SJSA1 (cell line): ENCODE measurements at places on chromosomes 3 and 15. TPM values are rescaled to one million over a fixed set of nuclear protein-coding genes. Genes with fewer than 3 reads are reported as not detected.
A peak's percentile ranks its signal among the peaks of the same experiment; 100 is the strongest.

DNA sequence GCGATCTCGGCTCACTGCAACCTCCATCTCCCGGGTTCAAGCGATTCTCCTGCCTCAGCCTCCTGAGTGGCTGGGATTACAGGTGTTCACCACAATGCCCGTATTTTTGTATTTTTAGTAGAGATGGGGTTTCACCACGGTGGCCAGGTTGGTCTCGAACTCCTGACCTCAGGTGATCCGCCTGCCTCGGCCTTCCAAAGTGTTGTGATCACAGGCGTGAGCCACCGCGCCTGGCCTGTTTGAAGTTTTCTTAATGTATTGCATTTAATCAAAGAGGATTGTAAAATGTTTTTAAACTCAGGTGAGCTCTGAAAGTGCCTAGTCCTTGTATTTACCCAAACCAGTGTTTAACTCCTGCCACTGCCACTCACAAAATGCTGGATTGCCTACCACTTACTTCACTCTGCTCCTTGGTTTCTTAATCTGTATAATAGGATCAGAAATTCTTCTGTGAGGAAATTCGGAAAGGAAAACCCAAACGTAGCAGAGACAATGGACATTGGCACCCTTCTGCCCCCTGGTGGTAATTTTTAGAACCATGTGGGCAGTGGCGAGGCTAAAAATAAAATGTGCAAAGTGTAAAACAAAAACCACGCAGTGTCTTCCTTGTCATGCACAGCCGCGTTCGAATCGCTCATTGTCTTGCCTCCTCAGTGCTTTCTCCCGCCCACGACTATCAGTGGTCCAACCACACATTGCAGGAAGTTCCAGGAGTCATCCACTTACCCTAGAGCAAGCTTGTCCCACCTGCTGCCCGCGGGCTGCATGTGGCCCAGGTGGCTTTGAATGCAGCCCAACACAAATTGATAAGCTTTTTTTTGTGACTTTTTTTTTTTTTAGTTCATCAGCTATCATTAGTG lies 27.3 kb downstream of the CEP19 start:
- DNase-seq = peak; percentile 46

DNA sequence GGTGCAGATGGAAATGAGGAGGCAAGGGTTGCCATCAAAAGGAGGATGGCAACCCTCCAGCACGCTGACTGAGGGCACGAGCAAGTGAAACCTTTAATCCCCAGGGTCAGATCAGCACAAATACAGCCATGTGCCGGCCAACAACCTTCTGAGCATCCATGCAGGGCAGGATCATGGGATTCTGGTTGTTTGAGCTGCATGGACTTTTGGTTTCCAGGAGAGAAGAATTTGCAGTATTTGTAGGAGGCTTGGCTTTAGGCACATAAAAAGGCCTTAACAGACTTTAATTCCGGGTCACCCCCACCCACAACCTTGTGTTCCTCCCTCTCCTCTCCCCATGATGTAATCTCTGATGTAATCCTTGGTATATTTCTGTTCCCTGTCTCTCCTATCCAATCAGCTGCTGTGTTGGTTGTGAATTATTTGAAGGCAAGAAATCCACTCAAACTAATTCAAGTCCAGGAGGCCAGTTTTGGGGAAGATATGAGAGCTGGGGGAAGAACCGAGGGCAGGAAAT lies 254.3 kb downstream of the SHQ1 start:
- DNase-seq = peak; percentile 26

DNA sequence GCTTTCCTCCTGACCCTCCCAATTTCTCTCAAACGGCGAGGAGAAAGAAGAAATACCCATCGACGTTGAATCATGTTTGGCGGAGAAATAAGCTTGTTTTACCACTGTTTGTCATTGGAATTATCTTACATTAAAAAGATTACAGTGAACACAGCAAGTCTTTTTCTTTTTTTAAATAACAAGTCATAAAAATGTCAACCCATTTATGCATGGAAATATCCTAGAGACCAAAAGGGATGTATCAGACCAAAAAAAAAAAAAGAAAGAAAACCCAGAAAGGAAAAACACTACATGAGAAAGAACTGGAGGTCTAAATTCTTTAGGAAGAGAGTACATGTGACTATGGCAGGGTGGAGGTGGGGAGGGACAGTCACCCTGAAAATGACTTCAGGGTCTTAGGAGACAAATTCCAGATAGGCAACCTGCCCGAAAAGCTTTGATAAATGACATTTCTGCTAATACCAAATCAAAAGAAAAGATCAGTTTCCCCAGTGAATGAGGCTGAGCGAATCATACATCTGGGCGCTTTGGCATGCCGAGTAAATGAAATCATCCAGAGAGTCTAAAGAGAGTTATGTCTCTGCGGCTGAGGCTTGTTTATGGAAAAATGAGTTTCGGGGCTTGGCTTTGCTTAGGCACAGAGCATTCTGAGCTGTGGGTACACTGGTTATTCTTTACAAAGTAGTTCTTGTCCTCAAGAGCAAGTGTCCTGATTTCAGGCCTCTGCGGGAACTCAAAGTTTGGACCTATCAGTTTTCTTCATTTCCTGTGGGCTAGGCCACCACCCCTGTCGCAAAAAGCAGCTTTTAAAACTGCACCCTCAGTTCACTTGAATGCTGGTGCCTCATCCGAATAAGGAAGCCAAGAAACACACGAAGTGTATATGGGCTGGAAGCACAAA lies 110.1 kb upstream of the TGFBR2 start:
- peak; percentile 59 for DNase-seq

DNA sequence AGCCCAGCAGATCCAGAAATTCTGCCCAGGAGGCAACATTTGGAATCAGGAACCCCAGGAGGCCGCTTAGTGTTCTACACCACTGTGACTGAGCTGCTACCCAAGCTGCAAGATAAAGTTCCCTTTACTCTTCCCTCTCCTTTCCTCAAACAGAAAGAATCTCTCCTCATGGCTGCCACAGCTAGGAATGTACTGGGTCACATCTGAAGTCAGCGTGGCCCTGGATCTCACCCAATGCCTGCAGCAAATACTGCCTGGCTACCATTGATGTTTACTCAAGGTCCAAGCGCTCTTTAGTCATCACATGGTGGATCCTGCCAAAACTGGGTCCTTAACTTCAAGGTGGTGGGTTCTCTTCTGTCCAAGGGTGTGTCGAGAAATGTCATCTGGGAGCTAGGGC lies 382.7 kb downstream of the EPHA6 start:
- DNase-seq = no peak

GRCh38 chr15:69819371-69819770 lies 278.3 kb downstream of the TLE3 start:
- no peak for DNase-seq

GAP43 gene
- total RNA-seq = not detected in 2 replicates

DNA sequence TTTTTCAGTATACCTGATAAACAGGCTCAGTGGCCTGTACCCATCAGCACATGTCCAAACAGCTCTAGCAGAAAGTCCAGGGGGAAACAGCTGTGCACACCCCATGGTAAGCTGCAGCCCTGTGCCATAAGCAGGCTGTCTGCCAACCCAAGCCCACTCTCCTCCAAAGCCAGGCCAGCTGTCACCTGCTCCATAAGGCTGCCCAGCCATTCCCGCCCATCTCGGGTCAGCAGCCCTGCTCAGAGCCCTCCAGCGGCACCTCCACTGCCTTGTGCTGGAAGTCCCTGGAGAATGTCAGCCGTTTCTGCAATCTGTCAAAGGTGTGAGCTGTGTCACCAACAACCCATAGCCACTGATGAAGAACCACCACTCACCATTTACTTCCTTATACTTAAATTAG lies 82.0 kb downstream of the NTRK3 start:
- no peak for DNase-seq

DNA sequence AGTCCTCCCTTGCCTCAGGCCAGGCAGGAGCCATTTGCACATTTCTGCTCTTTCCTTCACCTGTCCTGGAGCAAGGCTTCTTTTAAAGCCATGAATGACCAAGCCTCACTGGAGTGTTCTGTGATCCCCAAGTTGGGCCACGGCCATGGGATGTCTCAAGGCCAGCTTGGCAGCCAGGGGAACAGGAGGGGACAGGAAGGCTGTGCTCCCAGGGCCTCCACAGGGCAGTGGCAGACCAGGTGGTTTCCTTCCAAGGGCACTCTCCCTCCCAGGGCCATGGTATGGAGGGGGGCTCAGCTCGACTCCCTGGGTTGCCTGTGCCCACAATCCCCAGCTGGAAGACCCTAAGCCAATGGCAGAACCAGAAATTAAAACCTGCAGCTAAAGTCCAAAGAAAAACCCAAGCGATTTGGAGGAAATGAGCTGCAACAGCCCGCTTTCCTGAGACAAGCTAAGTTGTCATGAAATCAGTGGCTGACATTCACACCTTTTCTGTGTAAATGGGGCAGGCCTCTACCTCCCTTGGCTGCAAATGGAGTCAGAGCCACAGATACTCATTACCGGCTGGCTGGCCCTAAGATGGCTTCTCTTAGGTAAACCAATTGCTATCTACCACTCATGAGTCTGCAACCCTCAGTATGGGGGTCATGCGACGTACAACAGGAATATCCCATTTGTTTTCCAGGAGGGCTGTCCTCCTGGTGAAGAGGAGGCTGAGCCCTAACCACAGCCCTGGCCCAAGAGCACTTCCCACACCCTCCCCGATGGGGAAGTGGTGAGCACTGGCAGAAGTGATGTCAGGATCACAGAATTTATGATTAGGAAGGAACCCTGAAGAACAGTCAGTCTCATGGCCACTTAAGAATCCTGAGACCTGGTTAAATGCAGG lies 83.3 kb downstream of the SNRK start:
- DNase-seq = no peak

- no peak for DNase-seq
Measured at GRCh38 chr3:4748701-4749378, 230.4 kb upstream of the BHLHE40 start.

GRCh38 chr15:74783808-74784175 lies 1.9 kb downstream of the CSK start:
- DNase-seq = no peak

GRCh38 chr3:17009826-17010225 lies 125.1 kb downstream of the PLCL2 start:
- no peak for DNase-seq

DNA sequence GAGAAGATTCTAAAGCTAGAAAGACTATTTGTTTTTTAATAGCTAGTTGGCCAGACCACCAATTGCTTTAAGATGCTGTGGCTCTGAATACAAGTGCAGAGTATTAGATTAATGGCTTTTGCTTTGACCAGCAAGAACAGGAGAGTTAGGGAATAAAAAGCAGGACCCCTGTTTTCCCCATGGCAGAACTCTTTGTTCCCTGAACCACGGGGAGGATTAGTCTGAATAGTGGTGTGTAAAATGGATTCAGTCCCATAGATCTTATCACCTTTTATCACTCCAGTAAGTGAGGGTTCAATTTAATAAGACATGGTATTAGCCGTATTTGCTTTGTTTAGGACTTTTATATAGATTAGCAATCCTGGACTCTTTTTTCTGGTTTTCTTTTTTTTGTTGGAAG lies 562.6 kb upstream of the DPPA4 start:
- no peak for DNase-seq

NDN gene
- 41.2 and 41.5 TPM in 2 replicates for total RNA-seq
